Brain microvascular endothelial cell (primary cell): ENCODE measurements at places on chromosomes 11 and 22.

GRCh38 chr22:49951986-49952896 is 8.3 kb upstream of the PIM3 start:
- DNase-seq = peak; percentile 75

GRCh38 chr11:90818196-90818745 is 595.4 kb upstream of the CHORDC1 start:
- DNase-seq = no peak

GRCh38 chr11:61871158-61871597 is 20.2 kb downstream of the FADS3 start:
- peak; percentile 73 for DNase-seq

DNA sequence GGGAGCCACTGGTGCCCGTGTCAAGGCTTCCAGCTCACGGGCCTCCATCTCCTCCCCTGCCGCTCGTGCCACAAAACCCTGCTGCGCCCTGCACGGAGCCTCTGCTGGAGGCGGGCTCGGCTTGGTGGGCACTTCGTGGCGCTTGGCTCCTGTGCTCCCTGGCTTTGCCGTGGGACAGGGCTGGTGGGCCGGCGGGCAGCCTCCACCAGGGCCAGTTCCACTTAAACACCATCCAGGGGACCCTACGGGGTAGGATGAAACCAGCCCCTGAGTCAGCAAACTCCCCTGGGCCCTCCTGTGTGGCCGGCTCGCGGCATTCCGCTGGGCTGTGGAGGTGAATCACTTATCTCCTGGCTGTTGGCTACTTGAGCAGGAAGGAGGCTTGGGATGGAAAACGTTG is 1304.6 kb downstream of the BRD1 start:
- DNase-seq = no peak

DNA sequence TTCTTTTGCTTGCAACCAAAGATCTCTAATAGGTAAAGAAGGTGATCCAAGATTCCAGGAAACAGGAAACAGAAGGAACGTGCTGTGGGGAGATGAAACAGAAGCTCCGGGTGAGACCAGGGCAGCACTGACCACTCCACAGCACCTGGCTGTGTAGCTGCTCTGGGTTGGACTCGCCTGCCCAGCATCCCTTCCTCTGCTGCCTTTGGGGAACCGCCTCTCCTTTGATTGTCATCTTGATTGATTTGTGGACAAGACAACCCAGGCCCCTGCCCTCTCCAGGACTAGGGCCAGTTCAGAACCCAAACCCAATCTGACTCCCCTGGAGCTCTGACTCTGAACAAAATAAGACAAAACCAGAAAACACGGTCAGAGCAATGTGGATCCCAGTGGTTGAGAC is 14.7 kb upstream of the APOBEC3A start:
- DNase-seq = no peak

GRCh38 chr11:11409901-11410300 is 56.9 kb upstream of the CSNK2A3 start:
- DNase-seq = no peak

GRCh38 chr11:8330404-8330803 is 66.7 kb upstream of the LMO1 start:
- no peak for DNase-seq

DNA sequence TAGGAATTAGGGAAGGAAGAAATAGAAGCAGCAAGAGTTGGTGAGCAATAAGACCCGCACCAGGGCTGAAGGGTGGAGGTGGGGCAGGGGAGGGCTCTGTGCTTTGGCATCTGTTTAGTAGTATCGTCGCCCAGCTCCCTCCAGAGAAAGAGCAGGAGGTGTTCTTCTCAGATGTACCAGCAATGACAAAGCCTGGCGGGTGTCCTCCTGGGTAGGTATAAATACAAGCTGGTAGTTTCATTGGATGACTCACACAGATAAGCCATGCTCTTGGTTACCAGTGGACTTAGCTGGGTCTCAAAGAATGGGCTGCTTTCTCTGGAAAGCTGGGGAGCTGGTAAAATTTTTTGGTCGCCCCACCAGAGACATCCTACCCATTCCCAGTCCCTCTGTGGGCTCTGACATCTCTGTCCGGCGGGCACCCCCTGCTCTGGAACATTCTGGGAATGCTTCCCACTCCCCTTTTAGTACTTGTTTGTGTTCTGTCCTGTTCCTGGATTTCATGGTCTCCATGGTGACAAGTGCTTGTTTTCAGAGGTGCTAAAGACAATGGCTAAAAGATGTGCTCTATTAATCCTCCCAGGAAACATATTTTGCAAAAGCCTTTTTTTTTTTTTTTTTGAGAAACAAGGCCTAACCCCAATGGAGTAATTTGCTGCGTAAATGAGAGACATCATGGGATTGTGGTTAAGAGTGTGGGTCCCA is 15.4 kb upstream of the TUBA8 start:
- DNase-seq = peak; percentile 33

- no peak for DNase-seq
Observed at GRCh38 chr11:8285228-8285627, 21.6 kb upstream of the LMO1 start.

GRCh38 chr22:41334951-41335635 is 33.8 kb downstream of the ZC3H7B start:
- DNase-seq = no peak

GRCh38 chr11:110679323-110679975 is 32.8 kb downstream of the ARHGAP20 start:
- peak; percentile 24 for DNase-seq

DNA sequence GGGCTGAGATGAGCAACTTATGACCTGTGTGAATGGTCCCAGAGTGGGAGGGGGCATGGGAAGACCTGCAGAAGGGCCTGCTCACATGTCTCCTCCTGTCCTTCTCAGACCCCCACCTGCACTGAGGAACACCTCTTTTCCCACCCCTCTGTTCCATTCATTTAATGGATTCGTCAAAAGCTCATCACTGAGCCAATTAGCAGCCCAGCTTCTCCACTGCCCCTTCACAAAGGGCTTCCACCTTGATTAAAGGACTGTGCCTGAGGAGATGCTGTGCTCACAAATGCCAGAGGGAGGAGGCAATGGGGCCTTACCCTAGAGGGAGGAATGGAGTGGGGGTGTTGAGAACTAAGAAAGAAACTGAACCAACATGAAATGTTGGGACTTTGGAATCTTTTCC is 14.0 kb upstream of the CDON start:
- DNase-seq = no peak

GRCh38 chr11:131353766-131354165 is 16.6 kb upstream of the NTM start:
- DNase-seq = no peak

GRCh38 chr11:79102840-79103239 is 338.0 kb downstream of the TENM4 start:
- no peak for DNase-seq

- no peak for DNase-seq
Observed at GRCh38 chr11:10599388-10600175, 31.1 kb upstream of the LYVE1 start.

DNA sequence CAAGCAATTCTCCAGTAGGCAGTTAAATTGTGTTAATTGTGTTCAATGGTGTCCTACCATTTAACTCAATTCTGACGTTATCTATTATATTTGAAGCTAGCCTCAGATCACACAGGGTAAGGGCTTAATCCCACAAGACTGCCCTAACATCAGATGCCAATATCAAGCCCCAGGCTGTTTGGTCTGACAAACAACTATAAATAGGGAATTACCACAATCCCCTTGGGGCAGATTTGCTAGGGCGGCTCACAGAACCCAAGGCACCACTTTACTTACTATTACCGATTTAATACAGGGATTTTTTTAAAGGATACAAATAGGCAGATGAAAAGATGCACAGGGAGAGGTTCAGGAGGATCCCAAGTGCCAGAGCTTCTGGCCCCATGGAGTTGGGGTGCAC is 678.4 kb downstream of the OPCML start:
- no peak for DNase-seq

GRCh38 chr11:42976636-42977217 is 335.1 kb upstream of the API5 start:
- no peak for DNase-seq

- DNase-seq = peak; percentile 58
Observed at GRCh38 chr11:16820324-16821092, 82.1 kb downstream of the C11orf58 start.

DNA sequence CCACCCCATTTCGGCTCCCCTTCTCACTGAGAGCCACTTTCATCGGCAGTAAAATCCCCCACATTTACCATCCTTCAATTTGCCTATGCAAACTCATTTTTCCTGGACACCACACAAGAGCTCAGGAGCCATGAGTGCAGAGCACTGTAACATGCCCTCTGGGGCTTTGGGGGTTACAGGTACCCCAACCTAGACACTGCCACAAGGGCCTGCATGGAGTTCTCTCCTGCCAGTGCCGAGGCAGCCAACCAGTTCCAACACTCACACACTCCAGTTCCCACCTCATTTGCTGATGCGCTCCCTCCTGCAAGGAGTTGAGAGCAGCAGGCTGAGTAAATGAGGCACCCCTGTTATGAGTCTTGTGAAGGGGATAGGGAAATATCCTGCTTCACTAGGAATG is 76.1 kb downstream of the SMCO4 start:
- DNase-seq = no peak

DNA sequence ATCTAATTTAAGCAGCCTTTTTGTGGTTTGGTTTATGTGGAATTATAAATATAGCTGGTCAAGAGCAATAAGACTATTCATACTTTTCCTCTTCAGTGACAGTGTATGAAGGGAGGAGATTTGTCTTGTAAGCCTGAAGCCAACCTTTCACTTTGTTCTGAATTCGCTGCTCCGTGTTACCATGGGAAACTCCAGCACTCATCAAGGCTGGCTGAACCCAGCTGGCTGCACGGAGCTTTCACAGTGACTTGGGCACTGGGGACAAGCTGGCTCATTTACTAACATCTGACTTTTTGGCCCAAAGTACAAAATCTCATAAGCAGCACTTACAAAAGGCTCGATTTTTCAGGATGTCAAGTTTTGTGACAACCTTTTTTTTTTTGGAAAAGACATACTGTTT is 120.4 kb upstream of the GRIA4 start:
- no peak for DNase-seq

- DNase-seq = no peak
Observed at GRCh38 chr22:46052801-46053562, 76.0 kb upstream of the WNT7B start.

GRCh38 chr11:88175569-88176075 is 379 bp upstream of the RAB38 start:
- peak; percentile 11 for DNase-seq

GRCh38 chr11:26572770-26573402 is 823 bp upstream of the MUC15 start:
- DNase-seq = no peak

DNA sequence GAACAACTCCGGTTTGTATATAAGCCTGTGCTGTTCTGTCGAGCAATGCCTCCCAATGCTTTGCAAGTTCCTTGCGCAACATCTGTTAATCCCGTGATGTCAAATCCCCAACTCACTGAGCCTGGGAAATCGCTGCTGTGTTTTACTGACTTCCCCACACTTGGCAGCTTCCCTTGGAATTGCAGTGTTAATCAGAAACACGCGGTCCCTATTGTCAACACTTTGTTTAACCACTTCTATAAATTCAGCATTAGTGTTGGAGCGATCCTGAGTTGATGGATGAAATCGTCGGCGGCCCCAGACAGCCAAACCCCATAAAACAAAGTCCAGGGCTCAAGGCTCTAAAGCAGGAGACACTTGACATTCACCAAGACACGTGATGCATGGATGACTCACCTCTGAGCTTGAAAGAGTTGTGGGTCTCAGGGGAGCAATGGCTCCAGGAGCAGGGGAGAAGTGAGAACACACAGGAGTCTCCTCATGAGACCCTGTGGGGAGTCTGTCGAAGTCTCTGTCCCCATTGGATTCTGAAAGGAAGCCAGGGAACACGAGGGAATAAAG is 555.3 kb downstream of the MIAT start:
- DNase-seq = peak; percentile 90

- no peak for DNase-seq
Observed at GRCh38 chr11:35098855-35099254, 40.1 kb upstream of the CD44 start.

DNA sequence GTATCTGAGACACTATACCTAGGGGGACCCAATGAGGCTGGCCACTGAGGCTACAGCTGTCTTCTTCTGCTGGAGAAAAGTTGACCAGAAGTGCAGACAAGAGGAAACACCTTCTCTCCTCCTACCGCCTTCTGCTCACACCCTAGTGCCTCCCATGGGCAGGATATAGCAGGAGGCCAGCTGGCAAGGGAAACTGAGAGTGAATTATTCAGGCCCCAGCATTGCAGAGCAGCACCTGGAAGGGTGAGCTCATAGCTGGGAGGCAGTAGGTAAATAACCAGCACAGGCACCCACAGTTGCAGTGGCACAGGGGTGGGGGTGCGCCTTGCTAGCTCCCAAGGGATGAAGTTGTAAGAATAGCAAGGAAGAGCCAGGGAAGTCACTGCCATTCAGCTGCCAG is 267.4 kb upstream of the NCAM1 start:
- DNase-seq = no peak

- no peak for DNase-seq
Observed at GRCh38 chr11:73645121-73645969, 1.0 kb upstream of the PLEKHB1 start.

DNA sequence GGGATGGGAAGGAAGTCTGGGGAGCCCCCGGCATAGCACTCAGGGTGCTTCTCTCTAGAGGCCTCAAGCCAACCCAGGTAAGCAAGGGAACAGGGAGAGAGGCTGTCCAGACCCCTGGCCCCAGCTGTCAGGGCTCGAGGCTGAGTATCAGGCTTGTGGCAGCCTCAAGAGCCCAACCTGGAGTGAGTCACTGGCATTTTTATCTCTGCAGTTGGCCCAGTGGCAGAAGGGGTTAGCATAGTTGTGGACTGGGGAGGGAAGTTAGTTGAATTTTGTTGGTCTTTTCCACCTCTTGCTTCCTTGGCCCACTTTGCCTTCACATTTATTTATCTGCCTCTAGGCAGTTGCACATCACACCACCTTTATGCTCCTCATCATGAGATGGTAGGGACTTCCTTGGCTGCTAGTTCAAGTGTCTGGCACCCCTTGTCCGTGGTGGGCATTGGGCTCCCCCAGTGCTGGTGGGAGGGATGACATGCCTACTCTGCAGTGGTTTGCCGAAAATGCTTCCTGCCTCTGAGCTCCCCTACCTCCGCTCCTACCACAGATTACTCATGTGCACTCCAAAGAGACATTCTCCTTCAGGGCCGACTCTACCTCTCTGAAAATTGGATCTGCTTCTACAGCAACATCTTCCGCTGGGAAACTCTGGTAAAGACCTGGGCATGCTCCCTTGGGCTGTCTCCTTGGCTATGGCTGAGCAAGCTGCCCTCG is 60.1 kb downstream of the SCN3B start:
- no peak for DNase-seq

DNA sequence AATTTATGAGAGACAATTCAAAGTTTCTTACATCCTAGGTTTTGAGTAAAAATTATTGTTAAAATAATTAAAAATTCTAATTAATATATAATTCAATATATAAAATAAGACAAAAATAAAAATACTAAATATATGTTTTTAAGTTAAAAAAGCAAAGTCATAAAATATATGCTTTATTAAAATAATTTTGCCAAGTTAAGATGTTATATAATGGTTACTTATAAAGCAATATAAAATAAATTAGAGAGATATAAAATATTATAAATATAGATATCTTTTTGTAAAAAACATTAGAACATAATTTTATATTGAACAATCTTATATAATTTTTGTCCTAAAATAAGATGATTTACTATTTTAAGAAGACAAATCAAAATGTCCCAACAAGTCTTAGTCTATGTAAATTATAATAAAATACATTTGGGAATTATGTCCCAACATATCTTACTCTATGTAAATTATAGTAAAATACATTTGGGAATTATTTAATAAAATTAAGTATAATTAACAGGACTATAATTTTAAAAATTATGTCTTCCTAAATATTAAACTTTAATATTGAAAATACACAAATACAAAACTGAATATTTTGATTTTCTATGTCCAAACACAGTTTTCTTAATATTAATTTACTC is 67.7 kb upstream of the TOP3B start:
- no peak for DNase-seq
